Muscle of arm (tissue), 14 donors: ENCODE measurements at places on chromosomes 4 and X. TPM values are rescaled to one million over a fixed set of nuclear protein-coding genes. Genes with fewer than 3 reads are reported as not detected.

DNA sequence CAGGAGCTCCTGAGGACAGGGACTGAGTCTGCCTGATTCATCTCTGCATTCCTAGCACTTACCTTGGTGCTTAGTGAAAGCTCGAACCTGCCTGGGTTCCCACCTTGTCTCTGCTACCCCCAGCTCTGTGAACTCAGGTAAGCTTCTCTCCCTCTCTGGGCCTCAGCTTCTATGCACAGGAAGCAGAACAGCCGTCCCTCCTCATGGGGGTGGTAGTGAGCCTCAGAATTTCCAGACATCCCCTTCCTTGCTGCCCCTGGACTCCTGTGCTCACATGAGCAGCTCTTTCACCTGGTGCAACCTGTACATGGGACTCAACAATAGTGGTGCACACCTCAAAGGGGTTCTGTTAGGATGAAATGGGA is 50.8 kb downstream of the HTRA3 start:
- no peak for DNase-seq

- no peak for DNase-seq
These were observed 120.4 kb upstream of the STX18 start for GRCh38 chr4:4662230-4662629.

CXCL13 gene
- 22.2 TPM for polyA plus RNA-seq

- peak; percentile 56 for DNase-seq
These were observed 789 bp downstream of the ARHGAP10 start for GRCh38 chr4:147732518-147733235.

DNA sequence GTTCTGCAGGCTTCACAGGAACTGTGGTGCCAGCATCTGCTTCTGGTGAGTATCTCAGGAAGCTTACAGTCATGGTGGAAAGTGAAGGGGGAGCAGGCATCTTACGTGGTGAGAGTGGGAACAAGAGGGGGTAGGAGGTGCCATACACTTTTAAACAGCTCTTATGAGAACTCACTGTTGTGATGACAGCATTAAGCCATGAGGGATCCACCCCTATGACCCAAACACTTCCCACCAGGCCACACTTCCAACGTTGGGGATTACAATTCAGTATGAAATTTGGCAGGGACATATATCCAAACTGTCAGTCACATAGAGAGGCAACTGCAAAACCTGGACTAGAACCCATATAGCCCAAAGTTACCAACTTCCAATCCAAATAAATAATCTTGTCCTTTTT is 43.1 kb upstream of the ZCCHC12 start:
- DNase-seq, result no peak

IL2 gene
- polyA plus RNA-seq, result not detected

DNA sequence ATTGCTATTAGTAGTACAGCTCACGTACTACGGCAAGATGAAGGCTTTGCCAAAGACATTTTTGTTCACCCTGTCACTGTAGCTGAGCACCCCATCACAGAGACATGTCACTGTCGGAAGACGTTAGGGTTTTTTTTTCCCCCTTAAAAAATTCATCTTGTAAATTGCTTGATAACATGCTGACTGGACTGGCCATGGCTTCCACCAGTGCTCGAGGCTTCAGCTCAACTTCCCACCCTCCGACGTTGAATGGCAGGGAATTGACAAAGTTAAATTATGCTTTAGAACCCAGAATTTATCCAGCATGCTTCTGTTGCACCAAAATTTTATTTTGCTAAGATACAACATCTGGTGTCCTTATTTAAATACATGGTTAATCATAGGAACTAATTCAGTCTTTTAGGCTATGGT is 707 bp upstream of the OTUD4 start:
- no peak for DNase-seq

FOXO4 gene
- polyA plus RNA-seq, result 22.8 TPM

- no peak for DNase-seq
These were observed 20.8 kb upstream of the ABCG2 start for GRCh38 chr4:88179261-88179660.
